Caki2 (cell line): ENCODE measurements at places on chromosomes 6 and 20. TPM values are rescaled to one million over a fixed set of nuclear protein-coding genes. Genes with fewer than 3 reads are reported as not detected.
A peak's percentile ranks its signal among the peaks of the same experiment; 100 is the strongest.

DNA sequence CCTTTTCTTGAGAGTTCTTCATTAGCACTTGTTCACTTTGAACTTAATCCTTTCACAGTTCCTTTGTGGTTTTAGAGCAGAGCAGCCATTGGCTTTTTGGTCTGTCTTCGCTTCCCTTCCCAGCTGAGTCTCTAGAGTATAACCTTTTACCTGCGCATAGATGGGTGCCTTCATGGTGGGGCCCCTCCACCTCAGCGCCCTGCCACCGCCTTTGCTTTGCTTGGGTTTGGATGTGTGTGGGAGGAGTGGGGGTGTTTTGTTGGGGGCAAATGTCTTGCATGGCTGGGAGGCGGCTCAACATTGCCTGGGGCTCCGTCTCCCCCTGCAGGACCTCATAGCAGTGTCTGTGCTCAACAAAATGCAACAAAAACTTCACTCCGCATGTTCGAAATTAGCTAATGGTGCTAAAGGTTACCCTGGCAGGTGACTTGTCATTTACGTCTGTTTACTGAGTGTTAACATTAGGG, 11.9 kb downstream of the PYGB start:
- DNase-seq, result no peak

GRCh38 chr20:51661609-51662178, 106.5 kb downstream of the ATP9A start:
- DNase-seq, result peak; percentile 83

ERVFRD-1 gene
- total RNA-seq, result not detected in 2 replicates

C6orf132 gene
- total RNA-seq, result 1.6 and 7.2 TPM in 2 replicates
